ENCODE measurements at places on chromosomes 7 and 10. TPM values are rescaled to one million over a fixed set of nuclear protein-coding genes. Genes with fewer than 3 reads are reported as not detected.

Gene SDK1
- total RNA-seq: 39.0 TPM

Gene SFTPA1
- total RNA-seq: not detected

Gene SPDYE16
- not detected for total RNA-seq

Gene GNAI1
- total RNA-seq: 15.7 TPM

Gene SLC39A12
- not detected for total RNA-seq

Gene ODAD2
- total RNA-seq: 0.32 TPM

Gene NDUFA5
- 60.5 TPM for total RNA-seq

Gene UNC5B
- total RNA-seq: 21.1 TPM

Gene HYAL4
- not detected for total RNA-seq

Gene METTL27
- 1.7 TPM for total RNA-seq

Gene PARD3
- total RNA-seq: 11.5 TPM

Gene ZNF117
- total RNA-seq: 13.7 TPM

Gene EN2
- not detected for total RNA-seq

Gene HILPDA
- total RNA-seq: 6.8 TPM

Gene ZNF212
- 14.9 TPM for total RNA-seq

Gene CUL2
- total RNA-seq: 20.8 TPM

Gene TFPI2
- total RNA-seq: 1.9 TPM

Gene ST7
- 16.1 TPM for total RNA-seq

Gene SPACDR
- total RNA-seq: 1.3 TPM

Gene CREB5
- total RNA-seq: 20.7 TPM

Gene PTN
- 6.2 TPM for total RNA-seq

Gene ANKRD1
- total RNA-seq: not detected

Gene ITGB8
- 0.65 TPM for total RNA-seq

Gene KIAA1549
- total RNA-seq: 0.67 TPM

Gene VWA2
- total RNA-seq: 1.5 TPM

Gene LSM5
- total RNA-seq: 33.5 TPM

Gene AVPI1
- 16.0 TPM for total RNA-seq

Gene CREB3L2
- total RNA-seq: 29.3 TPM

Gene CPN1
- not detected for total RNA-seq

Gene ZNF488
- not detected for total RNA-seq

Gene GIMAP6
- 77.6 TPM for total RNA-seq

Gene TRIM56
- total RNA-seq: 38.2 TPM

Gene ZPBP
- total RNA-seq: not detected

Gene PDCD4
- 146 TPM for total RNA-seq

Gene CDK1
- total RNA-seq: 6.9 TPM

Gene ASAH2
- 1.6 TPM for total RNA-seq

Gene KLF14
- 1.0 TPM for total RNA-seq

Gene CDHR3
- 0.79 TPM for total RNA-seq

Gene RBM33
- total RNA-seq: 91.0 TPM

Gene OGDHL
- total RNA-seq: 0.19 TPM

Gene CDH23
- 12.8 TPM for total RNA-seq

Gene CADPS2
- 11.2 TPM for total RNA-seq

Gene FAM241B
- 2.8 TPM for total RNA-seq

Gene RAMP3
- 6.3 TPM for total RNA-seq

Gene CUBN
- total RNA-seq: 12.1 TPM

Gene NPC1L1
- 0.07 TPM for total RNA-seq

Gene ACBD5
- 27.1 TPM for total RNA-seq

Gene LRRN3
- 1.1 TPM for total RNA-seq

Gene GSTO2
- total RNA-seq: 1.4 TPM

Gene FKBP6
- not detected for total RNA-seq

Gene EBF3
- total RNA-seq: not detected

Gene CAV1
- 361 TPM for total RNA-seq

Gene MEST
- total RNA-seq: 165 TPM

Gene ACTL6B
- not detected for total RNA-seq

Gene PLA2G12B
- not detected for total RNA-seq

Gene CFAP70
- 4.0 TPM for total RNA-seq

Gene HTRA1
- 27.4 TPM for total RNA-seq
